Activated naive CD8-positive, alpha-beta T cell treated with anti-CD3 and anti-CD28 coated beads, Interleukin-2, amount 10 ng/mL, durations not matched to agents 7 days and 5 days (primary cell): ENCODE measurements at places on chromosomes 1 and 21.
A peak's percentile ranks its signal among the peaks of the same experiment; 100 is the strongest.

DNA sequence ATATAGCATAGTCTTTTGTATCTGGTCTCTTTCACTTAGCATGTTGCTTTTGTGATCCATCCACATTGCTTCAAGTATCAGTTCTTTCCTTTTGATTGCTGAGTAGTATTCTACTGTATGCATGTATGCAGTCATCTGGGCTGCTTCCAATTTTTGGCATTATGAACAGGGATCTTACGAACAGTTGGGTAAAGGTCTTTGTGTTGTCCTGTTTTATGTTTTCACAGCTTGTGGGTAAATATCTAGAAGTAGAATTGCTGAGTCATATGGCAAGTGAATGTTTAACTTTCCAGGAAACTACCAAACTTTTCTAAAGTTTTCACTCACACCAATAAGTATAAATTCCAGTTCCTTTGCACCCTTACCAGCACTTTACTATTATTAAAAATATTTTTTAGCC lies 60.9 kb downstream of the LHX4 start:
- no peak for DNase-seq

DNA sequence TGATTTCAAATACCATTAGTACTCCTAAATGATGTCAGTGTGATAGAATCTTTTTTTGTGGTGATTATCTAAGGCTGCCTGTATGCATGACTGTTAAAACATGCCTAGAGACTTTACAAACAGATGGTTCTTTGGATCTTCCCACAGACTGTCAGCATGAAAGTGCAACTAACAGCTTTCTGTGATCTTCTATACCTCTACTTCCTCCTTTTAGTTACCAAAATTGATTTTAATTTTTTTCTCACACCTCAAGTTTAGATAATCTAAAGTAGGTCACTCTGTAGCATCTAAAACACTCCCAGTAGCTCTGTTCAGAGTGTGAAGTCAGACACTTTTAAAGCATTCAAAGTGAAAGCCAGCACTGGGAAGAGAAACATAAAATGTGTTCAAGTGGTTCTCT lies 534.5 kb downstream of the PTPRC start:
- DNase-seq = no peak

GRCh38 chr1:56123421-56123820 lies 455.9 kb downstream of the PLPP3 start:
- no peak for DNase-seq

DNA sequence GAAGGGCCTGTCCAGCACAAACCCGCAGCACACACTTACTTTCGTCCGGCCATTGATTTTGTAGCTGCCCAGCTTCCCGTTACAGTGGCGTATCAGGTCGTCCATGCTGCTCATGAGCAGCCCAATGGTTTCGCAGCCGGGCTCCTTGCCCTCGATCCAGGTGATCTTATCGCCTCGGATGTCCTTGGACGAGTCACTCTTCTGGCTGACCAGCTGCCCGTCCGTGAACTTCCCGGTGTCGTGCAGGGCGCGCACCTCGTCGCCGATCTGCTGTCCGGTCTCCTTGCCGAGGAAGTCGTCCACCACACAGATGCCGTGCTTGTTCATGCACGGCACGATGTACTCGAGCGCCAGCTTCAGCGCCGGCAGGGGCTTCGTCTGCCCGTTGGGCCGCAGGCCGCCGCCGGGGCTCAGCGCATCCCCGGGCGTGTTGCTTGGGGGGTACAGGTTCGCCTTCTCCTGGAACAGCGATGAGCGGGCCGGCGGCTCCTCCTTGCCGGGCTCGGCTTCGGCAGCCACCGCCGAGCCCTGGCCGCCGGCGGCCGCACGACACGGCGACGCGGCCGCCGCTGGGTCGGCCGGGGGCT lies 1.0 kb downstream of the EGLN1 start:
- DNase-seq = peak; percentile 61

DNA sequence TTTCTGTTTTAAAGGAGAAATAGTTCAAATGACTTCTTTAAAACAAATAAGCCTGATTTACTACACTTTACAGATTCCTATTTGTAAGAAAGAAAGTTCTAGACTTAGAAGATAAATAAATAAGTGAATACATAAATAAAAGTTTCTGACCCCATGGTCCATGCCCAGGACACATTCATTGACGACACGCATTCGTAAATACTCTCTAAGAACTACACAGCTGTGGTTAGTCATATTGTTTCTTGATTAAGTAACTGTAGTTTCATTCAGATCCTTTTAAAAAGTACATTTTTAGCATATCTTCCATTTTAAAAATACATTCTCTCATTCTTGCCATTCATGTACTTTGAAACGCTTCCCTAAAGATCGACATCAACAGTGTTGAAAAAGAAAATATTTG lies 497.4 kb downstream of the SETD4 start:
- DNase-seq = no peak

- DNase-seq = no peak
Measured at GRCh38 chr1:223742856-223743517, 30.6 kb downstream of the CAPN2 start.

DNA sequence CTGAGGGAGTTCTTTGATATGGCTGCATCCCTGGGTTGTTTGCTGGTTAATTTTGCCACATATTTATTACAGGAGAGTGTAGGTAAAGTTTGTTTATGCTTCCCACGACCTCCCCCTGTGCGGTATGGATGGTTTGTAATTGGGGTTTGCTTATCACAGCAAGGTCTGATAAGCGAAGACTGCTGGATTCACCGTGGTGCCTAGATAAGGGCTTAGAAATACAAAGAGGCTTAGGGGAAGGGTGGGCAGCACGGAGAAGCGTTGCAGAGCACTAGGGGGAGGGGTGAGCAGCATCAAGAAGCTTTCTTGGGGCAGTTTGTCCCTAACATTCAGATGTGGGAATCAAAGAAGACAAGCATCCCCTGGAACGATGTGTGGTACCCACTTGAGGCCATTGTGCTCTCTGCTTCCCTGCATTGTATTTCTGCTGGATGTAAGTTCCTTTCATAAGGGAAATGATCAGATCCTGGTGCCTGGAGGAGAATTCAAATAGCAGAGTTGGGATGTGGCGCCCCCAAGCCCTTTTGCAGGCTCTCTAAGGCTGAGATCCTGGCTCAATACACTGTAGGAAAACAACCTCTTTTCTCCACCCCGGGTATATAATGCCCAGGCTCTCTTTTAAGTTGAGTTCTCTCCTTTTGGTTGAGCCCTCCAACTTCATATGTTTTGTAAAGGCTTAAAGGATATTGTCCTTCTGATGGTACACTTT lies 598.1 kb upstream of the ADGRL4 start:
- no peak for DNase-seq

DNA sequence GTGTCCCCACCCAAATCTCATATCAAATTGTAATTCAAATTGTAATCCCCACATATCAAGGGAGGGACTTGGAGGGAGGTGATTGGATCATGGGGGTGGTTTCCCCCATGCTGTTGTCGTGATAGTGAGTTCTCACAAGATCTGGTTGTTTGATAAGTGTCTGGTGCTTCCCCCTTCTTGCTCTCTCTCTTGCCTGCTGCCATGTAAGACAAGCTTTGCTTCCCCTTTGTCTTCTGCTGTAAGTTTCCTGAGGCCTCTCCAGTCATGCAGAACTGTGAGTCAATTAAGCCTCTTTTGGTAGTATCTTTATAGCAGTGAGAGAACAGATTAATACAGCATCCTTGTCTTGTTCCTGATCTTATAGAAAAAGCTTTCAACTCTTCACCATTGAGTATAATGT lies 6.5 kb upstream of the LRRC39 start:
- DNase-seq = no peak

DNA sequence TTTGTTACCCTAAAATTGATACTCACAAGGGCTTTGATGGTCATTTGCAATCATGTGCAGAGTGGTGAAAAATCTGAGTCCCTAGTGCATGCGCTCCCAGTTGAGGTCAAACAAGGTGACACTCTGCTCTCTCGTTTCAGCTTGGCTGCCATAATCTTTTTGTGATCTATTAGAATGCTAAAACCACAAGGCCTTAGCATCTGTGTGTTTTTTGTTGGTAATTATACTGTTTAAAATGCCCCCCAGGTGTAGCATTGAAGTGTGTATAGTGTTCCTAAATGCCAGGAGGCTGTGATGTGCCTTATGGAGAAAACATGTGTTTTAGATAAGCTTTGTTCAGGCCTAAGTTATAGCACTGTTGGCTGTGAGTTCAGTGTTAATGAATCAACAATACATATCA lies 89.3 kb downstream of the PLD5 start:
- no peak for DNase-seq

GRCh38 chr1:68495532-68495931 lies 1.4 kb downstream of the DEPDC1 start:
- no peak for DNase-seq

GRCh38 chr1:43274804-43275180 lies 5.0 kb downstream of the TMEM125 start:
- no peak for DNase-seq

GRCh38 chr21:42507418-42507817 lies 6.2 kb upstream of the SLC37A1 start:
- DNase-seq = no peak

GRCh38 chr1:12398479-12398878 lies 168.6 kb downstream of the VPS13D start:
- no peak for DNase-seq

- DNase-seq = no peak
Measured at GRCh38 chr1:6384962-6385361, 8.6 kb downstream of the ACOT7 start.

DNA sequence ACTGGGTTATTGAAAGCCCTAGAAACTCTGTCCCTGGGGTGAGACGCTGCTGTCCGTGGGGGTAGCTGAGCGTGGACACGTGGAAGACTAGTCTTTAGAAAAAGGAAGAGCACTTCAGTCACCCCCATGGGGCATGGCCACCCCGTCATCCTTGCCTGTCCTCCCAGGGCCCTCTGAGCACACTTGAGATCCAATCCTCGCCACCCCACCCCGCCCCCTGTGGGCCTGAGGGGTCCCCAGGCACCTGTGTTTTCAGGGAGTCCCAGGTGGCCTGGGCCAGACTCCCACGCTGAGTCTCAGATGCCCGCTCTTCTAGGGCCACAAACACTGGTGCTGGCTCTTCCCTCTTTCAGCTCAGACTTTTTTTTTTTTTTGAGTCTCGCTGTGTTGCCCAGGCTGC lies 2.5 kb downstream of the PRKCZ start:
- DNase-seq = no peak

DNA sequence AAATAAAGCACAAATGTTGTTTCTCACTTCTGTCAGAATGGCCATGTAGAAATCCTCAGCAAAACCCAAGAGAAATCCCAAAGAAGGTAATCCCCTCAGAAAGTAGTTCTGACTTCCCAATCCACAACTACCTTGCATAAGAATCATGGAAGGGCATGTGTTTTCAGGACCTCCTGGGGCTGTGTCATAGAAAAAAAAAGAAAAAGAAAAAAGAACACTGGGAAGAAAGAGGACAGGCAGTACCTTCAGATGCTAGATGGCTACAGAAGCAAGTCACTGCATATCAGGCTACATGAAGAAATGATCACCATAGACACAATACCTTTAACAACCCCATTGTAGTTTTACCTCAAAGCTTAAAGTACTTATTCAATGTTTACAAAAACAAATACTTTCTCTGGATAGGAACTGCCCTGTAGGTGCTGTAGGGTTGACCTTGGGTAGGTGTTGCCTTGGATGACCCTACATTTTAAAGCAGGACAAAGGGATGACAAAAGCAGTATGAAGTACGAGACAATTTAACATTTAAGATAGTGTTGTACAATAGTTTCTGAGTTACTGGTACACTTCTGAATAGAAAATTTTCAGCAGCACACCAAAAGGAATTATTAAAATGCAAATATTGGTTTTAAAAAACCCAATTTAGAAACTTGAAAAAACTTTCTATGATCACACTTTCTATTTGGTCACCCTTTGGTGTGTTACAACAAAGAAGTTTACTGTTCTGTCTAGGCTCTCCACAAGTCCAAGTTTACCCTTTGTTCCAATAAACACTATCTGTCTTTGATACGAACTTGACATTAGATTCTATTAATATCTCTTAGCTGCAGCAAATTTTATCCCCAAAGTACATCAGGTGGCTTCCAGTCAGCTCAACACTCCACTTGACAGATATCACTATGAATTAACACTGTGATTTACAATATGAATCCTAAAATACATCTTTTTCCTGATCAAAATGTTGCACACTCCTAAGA lies 5.0 kb downstream of the TRIT1 start:
- DNase-seq = no peak

- no peak for DNase-seq
Measured at GRCh38 chr1:200794506-200795065, 55.9 kb downstream of the CAMSAP2 start.

DNA sequence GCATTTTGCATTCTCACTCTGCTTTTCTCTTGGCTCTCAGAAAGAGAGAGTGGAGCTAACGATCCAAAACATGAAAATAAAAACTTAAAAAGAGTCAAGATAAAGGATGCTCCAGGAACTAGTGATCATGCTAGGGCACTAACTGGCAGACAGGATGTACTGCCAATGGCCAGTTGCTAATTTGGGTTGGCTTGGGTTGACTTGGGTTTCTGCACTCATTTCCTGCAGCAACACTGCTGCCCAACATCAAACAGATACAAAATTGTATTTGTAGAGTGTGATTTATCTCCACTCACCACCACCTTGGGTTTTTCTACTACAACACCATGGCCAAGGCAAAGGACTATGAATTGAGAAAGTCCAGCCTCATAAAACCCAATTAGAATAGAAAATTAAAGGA lies 662.3 kb upstream of the PTBP2 start:
- no peak for DNase-seq

- no peak for DNase-seq
Measured at GRCh38 chr1:10451287-10451686, 1.5 kb downstream of the CORT start.

- peak; percentile 93 for DNase-seq
Measured at GRCh38 chr1:58783993-58784757, at the start of gene JUN. Gene JUN, minus strand, starts transcription at chr1:58784047. Its CDS starts 977 bp downstream, at chr1:58783070.

DNA sequence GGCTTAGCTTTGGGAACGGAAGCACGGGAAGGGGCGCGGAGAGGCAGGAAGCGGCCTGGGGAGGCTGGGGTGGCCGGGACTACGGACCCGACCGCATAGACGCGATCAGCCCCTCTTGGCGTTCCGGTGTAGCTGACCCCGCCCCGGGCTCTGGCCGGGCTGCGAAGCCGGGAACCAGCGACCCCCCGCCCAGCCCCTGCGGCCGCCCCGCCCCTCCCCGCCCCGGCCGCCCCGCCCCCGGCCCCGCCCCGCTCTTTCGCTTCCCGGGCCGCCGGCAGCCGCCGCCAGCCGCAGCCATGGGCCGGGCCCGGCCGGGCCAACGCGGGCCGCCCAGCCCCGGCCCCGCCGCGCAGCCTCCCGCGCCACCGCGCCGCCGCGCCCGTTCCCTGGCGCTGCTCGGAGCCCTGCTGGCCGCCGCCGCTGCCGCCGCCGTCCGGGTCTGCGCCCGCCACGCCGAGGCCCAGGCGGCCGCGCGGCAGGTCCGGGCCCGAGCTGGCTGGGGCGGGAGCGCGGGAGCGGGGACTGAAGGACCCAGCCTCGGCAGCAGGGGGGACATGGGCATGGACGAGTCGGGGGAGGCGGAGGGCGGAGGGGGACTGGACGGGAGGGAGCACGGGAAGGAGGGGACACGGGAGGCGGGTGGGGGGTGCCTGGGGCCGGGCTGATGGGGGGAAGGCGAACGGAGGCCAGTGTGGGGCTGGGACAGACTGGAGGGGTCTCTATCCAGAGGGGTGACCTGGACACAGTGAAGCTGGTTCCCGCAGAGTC lies at the start of gene SELENON:
Gene SELENON (plus strand): TSS at position 259 of the 768 bp plus-strand sequence. CDS start 38 bp downstream, at position 297.
- DNase-seq = peak; percentile 61
